ENCODE measurements at places on chromosomes 13 and 19.

- no peak for DNase-seq
Observed at GRCh38 chr13:28161370-28161769, 23.0 kb downstream of the PAN3 start.

- DNase-seq: no peak
Observed at GRCh38 chr13:77861741-77862140, 56.9 kb downstream of the EDNRB start.

GRCh38 chr13:23866420-23867026 is 22.7 kb downstream of the MIPEP start:
- DNase-seq: no peak

DNA sequence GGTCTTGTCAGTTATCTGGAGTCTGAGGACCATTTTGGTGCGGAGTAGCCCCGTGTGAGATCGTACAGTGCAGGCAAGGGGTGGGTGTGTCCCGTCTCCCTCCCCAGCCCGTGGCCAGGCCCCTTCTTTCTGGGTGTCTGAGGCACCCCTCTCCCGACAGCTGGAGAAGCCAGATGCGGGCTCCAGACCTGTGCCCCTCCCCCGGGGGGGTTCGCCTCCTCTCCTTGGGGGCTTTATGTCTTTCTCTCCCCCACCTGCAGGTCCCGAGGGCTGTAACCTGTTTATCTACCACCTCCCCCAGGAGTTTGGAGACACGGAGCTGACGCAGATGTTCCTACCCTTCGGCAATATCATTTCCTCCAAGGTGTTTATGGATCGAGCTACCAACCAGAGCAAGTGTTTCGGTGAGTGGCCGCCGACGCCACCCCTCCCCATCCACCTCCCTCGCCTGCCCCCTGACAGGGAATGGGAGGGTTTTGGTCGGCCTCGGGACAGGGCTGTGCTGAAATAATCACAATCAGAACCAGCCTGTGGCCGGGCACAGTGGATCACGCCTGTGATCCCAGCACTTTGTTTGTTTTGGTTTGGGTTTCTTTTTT is 65.6 kb downstream of the CELF5 start:
- DNase-seq: no peak

DNA sequence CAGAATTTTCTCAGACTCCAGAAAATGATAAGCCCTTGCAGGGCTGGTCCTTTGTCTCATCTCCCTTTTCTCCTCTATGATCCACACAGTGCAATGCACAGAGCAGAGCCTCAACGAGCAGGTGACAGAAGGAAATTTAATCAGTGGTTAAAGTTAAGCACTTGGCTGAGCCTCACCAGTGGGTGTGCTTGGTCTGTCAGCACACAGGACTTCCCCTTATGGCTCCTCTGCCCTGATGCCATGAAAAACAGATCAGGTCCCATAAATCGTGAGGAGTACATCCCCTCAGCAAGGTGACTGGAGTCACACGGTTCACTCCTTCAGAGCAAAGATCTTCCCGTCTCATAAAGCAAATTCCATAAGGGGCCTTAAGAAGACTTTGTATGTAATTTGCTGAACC is 818.2 kb downstream of the UQCRFS1 start:
- DNase-seq: no peak

DNA sequence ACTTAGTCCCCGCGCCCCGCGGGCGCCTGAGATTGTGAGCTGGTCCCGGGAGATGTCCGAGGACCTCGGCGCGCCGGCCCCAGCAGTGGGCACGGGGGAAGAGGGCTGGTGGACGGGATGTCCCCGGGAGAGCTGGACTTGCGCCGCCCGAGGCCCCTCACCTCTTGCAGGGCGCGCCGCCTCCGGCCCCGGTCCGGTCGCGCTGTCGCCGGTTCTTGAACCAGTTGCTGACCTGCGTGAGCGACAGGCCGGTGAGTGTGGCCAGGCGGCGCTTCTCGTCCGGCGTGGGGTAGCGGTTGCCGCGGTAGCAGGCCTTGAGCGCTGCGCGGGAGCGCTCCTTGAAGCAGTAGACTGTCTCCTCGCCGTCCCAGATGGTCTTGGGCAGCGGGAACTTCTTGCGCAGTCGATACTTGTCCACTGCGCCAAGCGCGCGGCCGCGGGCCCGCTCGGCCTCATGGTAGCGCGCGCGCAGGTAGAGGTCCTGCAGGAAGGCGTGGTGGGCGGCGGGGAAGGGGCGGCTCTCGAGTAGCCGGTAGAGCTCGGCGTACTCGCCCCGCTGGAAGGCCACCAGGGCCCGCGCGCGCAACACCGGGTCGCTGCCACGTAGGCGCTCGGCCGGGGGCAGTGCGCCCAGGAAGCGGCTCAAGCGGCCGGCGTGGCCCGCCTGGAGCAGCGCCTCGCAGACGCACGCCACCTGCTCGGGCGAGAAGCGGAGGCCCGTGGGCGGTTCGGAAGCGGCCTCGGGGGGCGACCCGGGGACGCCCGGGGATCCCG is 984 bp downstream of the SIX5 start:
- DNase-seq: peak; percentile 44

DNA sequence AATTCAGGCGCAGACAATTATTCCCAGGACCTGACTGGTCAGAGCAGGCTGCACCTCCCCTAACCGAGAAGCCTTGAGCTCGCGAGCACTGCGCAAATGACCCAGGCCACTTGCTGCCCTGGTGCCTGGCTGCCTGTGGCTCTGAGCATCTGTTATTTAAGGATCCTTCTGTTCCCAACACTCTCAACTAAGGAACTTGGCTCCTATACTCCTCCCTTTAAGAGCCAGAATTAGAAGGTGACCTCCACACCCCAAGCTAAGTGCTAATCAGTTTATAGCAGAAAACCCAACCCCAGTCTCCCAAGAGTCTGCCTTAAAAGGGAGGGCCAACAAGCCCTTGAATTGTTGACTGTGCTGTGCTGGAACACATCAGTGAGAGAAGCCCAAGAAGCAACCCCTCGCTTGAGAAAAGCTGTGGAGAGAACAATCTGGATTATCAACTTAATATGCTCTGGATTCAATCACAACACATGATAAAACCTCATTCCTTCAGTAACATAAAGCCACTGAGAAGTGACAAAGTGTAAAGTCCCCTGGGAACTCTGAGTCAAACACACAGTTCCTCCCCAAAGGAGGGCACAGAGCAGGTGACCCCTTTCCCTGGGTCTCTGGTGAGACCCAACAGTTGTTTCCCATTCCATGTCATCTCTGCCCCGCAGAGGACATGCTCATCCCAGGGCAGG is 14.6 kb downstream of the AKAP8L start:
- no peak for DNase-seq
